Muscle of leg (tissue), 16 donors: ENCODE measurements at places on chromosomes 3 and 15. TPM values are rescaled to one million over a fixed set of nuclear protein-coding genes. Genes with fewer than 3 reads are reported as not detected.

- H3K27ac ChIP-seq = no peak within 1 kb of the TSS
- H3K4me3 ChIP-seq = peak within 1 kb of the TSS; percentile 32
- no peaks in the 10 kb centered on the region for H3K36me3 ChIP-seq
- DNase-seq = peak; percentile 57
- peaks cover 15% of the 10 kb centered on the region for H3K4me1 ChIP-seq
- peaks cover 76% of the 10 kb centered on the region for H3K27me3 ChIP-seq
Observed at GRCh38 chr3:184229394-184230080, at the start of gene VWA5B2. Gene VWA5B2 (plus strand): TSS chr3:184229585. CDS start chr3:184230529, 944 bp downstream.

DNA sequence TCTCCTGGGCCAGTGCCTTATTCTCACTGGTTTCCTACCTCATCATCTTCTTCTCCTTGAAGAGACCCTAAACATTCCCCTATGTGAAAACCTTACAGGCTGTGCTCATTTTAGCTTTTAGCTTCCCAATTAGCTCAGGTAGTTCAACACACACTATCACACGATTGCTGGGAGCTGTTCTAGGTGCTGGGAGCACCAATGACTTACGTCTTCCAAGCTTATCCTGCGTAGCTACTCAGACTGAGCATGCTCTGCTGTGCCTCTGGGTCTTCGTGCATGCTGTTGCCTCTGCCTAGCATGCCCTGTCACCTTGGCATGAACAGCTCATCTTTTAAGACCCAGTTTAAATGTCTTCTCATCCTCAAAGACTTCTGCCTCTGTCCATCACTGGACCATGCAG is 55.7 kb upstream of the APEH start:
- DNase-seq = no peak
- H3K4me1 ChIP-seq = peaks cover 9% of the 10 kb centered on the region
- H3K27ac ChIP-seq = no peak overlapping the region
- H3K27me3 ChIP-seq = no peaks in the 10 kb centered on the region

Gene LRTM1
- 99.9 TPM for total RNA-seq

DNA sequence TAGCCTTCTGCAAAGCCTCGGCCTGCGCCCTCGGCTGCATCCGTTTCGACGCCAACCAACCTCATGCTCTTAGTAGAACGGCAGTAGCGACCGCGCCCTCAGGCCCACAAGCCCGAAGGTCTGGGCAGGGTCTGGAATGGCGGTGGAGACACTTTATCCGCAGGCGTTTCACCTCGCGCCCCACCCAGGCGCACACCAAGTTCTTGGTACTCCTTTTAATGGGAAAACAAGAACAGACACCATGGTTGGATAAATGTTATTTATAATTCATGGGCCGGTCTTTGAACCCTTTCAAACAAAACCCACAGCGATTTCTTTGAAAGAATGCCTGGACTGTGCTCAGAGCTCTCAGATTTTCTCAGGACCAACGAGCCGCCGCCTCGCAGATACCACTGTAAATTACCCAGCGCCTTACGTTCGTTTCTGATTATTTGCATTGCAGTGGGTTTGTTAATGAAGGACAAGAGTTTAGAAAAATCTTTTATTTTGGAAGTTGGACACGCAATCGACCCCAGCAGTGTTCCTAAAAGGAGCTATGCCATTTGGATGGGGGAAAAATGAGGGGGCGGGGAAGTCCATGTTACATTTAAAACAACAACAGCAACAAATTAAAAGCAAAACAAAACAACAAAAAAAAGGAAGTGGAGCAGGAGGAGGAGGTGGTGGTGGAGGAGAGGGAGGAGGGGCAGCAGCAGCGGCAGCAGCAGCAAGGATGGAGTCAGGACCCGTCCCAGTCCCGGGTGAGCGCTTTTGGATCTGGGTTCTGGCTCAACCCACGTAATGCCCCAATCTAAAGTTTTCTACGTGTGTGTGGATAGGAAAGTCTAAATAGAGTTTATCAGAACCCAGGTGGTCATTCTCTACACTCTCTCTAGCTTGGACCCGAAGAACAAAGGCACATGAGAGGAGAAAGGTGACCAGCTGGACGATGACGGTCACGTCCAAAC is 993 bp upstream of the ISL2 start:
- no peak for DNase-seq
- H3K36me3 ChIP-seq = no peaks in the 10 kb centered on the region
- no peak overlapping the region for H3K4me3 ChIP-seq
- H3K27ac ChIP-seq = no peak overlapping the region

- DNase-seq = peak; percentile 60
- no peak overlapping the region for H3K27ac ChIP-seq
Observed at GRCh38 chr3:50714946-50715345, 40.2 kb downstream of the DOCK3 start.
